ENCODE measurements at places on chromosomes 5 and 9.

DNA sequence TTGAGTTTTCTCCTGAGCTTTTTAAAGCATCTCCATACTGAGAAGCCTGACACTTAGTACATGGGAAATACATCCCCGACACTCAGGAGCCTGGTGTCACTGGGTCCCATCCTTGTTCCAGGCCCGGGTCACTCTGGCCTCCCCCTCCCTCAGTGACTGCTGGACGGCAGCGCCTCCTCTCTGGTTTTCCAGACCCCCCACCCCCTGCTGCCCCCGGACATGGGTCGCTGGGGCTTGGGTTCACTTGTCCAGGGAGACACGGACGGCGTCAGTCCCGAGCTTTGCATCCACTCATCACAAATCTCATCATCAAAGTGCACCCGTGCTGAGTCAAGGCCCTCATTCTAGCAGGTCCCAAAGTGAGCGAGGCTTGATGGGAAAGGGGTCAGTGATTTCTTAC lies 243.0 kb downstream of the IRX2 start:
- DNase-seq = no peak

DNA sequence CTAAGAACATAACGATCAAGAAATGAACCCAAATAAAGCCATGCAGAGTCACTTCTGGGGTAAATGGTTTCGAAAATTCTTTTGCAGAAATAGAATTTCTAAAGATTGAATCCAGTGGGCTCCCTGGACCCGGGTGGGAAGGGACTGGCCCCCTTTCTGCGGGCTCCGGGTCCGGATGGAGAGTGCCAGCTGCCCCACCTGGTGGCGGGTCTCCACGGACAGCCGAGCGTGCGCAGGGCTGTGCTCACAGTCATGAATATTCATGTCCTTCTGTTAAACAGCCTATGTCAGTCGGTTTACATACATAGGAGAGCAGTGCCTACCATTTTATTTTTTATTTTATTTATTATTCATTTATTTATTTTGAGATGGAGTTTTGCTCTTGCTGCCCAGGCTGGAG lies 4.7 kb upstream of the PPP1R26 start:
- no peak for DNase-seq

- no peak for DNase-seq
Measured at GRCh38 chr5:175765858-175766257, 105.5 kb upstream of the CPLX2 start.

DNA sequence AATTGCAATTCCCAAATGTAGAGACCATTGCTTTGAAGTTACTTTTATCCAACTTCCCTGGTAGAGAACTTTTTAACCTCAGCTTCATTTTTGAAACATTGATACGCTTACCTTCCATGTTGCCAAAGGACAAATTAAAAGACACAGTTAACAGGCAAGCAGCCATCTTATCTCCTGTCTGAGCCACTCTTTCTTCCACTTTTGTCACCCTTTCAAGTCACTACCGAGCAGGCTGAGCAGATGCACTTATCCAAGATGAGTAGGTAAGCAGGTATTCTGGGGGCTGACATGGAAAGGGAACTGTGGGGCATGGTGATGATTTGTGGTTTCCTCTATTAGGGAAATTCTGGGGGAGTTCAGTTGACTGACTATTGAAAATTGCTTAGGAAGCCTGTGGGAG lies 66.7 kb downstream of the DOCK2 start:
- DNase-seq = no peak

- no peak for DNase-seq
Measured at GRCh38 chr5:38697013-38697412, 140.6 kb upstream of the LIFR start.

GRCh38 chr9:126676685-126677143 lies 63.0 kb downstream of the LMX1B start:
- no peak for DNase-seq

DNA sequence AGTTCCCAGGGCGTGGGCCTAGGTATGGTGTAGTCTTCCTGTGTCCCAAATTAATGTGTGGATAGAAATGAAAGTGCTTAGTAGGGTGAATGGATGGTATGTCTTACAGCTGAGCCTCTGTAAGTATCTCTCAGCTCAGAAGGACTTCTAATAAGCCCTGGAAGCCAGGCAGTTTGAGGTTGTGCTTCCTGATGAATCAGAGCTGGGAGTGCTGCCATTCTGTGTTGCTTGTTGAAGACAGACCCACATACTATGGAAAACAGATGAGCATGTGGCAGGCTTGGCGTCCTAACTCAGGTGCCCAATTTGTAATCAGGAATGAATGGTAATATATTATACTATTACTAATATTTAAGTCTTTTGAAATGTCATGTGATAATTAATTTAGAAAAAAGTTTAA lies 69.8 kb downstream of the CMYA5 start:
- no peak for DNase-seq

DNA sequence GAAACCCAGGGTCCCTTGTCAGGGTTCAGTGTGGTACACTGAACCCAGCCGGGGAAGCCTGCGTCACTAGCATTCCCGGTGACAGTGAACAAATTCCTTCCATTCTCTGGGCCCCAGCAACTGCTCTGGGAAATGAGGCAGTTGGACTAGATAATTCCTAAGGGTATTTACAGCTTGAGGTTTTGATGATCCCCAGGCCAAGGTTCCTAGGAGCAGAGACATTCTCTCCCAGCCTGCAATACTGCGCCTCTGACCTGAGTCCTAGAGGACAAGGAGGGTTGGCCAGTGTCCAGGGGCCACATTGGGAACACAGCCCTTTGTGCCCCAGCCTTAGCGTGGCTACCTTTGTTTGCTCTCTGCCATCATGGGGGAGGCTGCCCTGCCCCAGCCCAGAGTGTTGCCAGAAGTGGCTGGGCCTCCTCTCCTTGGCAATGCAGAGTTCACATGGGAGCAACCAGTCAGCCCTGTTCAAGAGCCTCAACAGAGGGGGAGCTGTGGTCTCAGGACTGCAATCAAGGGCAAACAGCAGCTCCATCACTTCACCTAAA lies 178.2 kb downstream of the SEC61B start:
- no peak for DNase-seq

DNA sequence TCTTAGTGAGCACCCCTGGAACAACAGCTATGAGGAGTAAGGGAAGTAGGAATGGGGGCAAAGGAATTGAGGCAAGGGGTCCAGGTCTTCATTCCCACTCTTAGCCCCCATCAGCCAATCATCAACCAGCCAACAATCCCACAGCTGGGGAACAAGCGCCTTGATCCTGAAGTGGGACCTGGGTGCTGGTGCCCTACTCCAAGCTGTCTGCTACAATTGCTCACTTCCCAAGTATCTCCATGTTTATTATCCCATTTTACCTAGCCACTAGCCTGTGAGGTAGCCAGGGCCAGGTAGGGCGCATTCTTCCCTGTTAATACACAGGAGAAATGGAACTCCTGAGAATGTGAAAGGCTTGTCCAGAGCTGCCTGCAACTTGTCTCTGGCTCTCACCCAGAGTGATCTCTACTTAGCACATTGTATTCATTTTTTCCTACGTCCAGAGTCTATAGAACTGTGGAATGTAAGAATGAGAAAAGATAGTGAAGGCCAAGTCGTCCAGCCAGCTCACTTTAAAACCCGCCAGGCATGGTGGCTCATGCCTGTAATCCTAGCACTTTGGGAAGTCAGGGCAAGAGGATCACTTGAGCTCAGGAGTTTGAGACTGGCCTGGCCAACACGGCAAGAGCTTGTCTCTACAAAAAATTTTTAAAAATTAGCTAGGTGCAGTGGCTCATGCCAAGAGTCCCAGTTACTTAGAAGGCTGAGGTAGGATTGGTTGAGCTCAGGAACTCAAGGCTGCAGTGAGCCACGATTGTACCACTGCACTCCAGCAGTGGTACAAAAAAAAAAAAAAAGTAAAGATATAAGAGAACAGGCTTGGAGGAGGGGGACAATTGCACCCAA lies 6.2 kb upstream of the DNAJC18 start:
- DNase-seq = no peak

GRCh38 chr9:38047301-38048251 lies 21.5 kb downstream of the SHB start:
- no peak for DNase-seq

- DNase-seq = no peak
Measured at GRCh38 chr9:6833518-6834192, 75.9 kb downstream of the KDM4C start.

DNA sequence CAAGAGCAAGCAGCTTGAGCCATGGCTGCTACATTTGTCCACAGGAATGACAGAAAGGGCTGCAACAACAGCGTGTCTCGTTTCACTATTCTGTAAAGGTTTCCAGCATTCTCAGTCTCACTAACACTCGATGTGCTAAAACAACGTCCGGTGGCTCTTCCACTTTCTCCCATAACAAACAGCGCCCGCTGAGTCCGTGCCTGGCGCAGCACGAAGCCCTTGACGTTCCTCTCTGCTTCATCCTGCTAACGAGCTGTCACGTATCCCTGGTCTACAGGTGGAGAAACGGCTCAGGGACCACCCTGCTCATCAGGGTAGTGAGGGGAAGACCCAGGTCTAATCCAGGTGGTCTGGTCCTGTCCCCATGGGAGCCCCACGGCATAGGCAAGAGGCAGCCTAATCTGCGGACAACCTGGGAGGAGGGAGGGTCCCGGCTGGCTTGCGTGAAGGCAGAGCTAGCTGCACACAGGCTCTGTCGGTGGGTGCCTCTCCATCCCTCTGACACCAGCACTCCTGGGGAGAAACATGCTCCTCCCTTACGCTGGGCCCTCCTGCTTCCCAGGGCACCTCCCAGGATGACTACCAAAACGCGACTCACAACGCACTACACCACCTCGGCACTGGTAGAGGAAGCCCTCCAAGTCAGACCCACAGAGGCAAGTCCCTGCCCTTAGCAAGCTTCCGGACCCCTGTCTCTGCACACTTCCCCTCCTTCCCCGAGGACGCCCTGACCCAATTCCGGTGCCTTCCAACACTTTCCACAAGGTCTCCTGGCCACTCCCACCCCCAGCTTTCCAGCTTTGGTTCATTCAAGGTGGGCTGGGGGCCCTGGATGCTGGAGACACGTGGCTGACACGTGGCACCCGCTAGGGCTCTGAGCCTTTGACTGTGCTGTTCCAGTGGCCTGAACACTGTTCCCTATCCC lies 43.3 kb downstream of the VAV2 start:
- no peak for DNase-seq

DNA sequence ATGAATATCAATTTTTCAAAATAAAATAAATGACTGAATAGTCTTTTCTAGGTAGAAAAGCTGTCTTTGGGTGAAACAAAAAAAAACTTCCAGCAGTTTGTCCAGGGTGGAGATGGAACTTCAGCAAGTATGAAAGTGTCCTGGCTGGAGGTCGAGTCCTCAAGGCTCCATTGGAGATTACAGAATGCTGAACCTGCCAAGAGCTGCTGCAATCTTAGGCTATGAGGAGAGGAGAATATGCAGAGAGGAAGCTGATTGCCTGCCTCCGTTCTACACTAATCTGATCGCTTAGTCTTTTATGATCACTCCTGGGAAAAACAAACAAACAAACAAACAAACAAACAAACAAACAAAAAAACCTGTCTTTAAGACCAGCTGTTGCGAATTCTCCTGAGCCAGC lies 50.6 kb downstream of the NREP start:
- DNase-seq = no peak

DNA sequence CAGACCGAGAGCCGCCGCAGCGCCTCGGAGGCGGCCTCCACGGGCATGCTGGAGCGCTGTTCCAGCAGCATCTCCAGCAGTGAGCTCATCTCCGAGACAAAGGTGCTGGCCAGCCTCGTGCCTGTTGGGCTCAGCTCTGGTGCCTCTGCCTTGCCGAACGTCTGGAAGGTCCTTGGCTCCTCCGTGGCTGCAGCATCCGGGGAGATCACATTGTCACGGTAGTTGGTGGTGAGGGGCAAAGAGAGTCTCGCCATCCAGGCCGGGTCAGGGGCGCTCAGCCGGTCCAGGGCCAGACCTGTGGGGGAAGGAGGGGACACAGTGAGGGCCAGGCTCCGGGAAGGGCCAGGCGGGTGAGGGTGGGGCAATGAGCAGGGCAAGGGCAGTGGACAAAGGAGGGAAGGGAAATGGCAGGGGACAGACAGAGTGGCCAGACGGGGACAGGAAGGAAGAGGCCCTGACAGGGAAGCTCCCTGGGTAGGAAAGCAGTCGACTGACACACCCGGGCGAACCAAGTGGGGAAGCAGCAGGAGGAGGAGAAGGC lies 12.4 kb downstream of the PCDH12 start:
- DNase-seq = no peak

DNA sequence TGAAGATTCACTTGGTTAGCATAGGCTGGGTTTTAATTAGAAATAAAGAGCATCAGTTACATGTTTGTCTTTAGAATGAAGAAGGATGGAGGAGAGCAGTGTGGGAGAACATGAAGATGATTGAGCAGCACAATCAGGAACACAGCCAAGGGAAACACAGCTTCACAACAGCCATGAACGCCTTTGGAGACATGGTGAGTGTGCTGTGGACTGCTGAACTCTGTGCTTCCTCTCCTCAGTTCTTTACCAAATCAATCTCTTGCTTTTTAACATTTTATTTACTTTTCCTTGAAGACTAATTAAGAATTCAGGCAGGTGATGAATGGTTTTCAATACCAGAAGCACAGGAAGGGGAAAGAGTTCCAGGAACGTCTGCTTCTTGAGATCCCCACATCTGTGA lies 38.2 kb upstream of the SPATA31E1 start:
- DNase-seq = no peak

- no peak for DNase-seq
Measured at GRCh38 chr5:10679336-10679988, 81.6 kb downstream of the DAP start.

DNA sequence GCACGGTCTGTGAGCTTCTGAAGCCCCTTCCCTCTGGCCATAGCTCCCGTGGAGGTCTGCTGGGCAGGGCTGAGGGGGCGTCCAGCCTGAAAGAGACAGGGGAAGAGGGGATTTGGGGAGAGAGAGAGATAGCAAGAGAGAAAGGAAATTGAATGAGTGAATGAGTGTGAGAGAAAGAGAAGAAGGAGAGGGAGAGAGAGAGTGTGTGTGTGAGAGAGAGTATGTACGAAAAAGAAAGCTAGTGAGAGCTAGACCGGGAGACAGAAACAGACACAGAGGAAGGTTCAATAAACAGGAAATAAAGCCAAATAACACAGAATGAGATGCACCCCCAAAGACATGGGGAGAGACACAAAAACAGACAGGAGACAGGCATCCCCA lies 37.4 kb downstream of the PAX5 start:
- DNase-seq = no peak

GRCh38 chr9:96064826-96065481 lies 189.5 kb downstream of the ERCC6L2 start:
- DNase-seq = no peak

DNA sequence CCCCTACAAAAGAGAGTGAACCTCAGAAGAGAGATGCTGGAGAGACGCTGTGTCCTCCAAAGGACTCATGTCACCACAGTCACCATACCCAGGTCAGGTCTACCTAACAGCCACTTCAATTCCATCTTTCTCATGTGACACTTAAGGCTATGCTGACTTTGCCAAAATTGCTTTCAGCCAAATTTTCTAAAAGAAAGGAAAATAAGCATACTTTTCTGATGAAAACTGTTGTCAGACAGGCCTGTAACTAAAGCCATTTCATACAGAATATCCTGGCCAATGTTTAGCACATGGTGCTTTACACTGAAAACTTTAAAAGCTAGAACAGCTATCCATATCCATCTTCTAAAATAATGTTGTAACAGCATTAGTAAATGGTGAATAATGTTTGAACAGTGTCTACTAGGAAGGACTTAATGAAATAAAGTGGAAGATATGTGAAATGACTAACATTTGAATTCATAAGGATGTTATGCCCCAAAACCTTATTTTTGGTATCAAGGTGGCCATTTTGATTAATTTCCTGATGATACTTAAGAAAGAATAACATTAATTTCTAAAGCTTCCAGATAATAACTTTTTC lies 97.2 kb downstream of the NFIB start:
- DNase-seq = no peak
